ENCODE measurements at places on chromosomes 7 and 10.

DNA sequence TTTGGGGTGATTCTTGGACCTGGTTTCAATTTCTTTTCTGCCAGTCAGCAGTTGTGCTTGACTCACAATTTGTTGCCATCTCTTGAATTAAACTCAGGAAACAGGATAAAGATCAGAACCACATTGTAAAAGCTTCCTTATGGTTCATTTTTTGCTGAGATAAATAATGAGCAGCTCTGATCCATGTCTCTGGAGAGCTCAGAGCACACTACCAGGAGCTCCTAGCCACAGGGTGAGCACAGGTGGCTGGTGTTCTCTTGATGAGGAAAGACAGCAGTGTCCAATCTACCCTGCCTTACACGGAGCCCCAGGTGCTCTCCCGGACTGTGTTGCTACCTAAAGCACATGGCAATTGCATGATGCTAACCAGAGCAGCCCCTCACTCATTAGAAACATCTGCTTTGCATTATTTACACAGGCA lies 17.2 kb upstream of the FAM170B start:
- no peak for DNase-seq

- DNase-seq = no peak
These were observed 24.3 kb upstream of the TIAL1 start for GRCh38 chr10:119621078-119621384.

DNA sequence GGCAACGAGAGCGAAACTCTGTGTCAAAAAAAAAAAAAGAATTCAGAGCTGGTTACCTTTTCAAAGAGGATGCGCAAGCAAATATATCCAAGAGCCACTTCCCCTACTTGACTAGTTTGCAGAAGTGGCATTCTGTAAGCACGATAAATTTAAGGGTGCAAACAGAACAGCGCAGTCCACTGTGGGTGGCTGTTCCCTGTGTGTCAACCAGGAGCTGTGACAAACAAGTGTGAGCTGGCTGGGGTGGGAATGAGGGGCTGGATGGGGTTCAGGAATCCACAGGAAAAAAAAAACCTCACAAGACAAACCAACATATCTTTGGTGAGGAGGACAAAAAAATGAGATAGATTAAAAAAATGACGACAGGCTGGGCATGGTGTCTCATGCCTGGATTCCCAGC lies 15.9 kb downstream of the GUSB start:
- DNase-seq = no peak

DNA sequence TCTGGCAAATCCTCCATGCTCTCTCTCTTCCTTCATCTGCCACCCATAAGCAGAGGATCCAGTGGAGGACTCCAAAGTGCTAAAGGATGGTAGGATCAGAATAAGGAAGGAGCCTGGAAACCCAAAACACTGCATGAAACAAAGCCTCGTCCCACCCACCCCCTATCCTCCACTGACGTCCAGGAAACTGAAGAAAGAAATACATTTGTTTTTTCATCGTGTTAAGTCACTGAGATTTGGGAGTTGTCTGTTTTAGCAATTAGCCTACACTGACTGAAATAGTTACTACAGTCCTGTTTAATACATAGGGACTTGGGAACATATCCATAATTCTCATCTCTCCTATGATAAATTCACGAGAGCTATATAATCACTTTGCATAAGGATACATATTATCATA lies 14.8 kb downstream of the ANXA7 start:
- no peak for DNase-seq

- DNase-seq = no peak
These were observed 26.1 kb upstream of the C10orf120 start for GRCh38 chr10:122725768-122726167.

- no peak for DNase-seq
These were observed 18.1 kb downstream of the RAPGEF5 start for GRCh38 chr7:22338877-22339276.

- no peak for DNase-seq
These were observed 131.1 kb upstream of the SLC26A5 start for GRCh38 chr7:103577059-103577458.

DNA sequence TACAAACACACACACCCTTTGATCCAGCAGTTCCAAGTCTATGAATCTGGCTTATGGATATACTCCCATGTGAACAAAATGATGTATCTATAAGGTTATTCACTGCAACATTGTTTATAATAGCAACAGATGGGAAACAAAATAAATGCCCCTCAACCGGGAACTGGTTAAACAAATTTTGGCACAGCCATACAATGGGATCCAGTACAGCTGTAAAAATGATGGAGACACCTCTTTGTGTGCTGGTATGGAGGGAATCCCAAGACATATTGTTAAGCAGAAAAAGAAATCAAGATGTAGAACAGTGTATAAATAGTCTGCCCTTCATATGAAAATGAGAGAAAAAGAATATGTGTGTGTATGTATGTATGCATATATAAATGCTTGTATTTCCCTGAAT lies 155.5 kb downstream of the SNX10 start:
- DNase-seq = no peak

DNA sequence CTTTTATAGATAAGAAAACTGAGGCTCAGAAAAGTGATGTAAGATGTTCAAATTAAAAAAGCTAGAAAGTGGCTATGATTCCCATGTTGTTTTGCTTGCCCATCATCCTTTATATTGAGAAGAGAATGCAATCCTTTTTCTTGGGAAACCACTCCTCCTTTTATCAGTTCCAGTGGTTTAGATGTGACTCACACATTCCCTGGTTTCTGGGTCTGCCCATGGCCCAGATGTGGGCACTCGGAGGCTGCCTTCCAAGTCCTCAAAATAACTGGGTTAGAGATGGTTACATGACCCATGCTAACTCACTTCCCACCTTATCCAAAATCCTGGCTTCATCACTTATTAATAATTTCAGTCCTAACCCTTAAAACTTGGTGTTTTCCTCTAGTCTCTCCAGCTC lies 550.0 kb downstream of the MDFIC start:
- no peak for DNase-seq

- no peak for DNase-seq
These were observed 984.8 kb upstream of the LRRTM3 start for GRCh38 chr10:65940816-65941662.

DNA sequence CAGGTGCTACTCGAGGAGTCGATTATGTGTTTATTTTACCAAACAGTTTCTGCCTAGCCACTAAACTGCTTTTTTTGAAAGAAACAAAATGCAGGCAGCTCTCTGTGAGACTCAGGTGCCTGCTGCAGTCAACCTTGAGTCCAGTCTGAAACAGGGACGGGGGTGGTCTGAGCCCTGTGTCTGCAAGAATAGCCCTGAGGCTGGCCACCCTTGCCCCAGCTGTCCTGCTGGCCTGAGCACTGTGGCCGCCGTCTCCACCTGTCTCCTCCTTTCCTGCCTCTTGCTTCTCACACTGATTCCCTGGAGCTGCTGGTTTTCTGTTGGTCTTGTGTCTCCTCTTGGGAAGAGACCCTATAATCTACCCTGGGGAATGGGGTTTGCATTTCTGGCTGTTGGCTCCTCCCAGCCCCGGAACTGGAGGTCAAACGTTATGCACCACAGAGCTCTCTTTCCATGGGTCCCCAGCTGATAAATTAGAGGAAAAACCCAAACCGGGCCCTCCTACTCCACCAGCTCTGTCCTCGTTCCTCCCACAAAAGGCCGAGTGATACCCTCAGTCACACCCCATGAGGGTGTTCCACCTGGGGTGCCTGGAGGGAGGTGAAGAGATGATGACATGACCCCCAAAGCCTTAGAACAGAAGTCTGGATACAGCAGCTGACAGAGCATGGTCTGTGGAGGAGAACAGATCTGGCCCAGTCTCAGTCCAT lies 15.0 kb upstream of the SLC18A3 start:
- no peak for DNase-seq

GRCh38 chr10:119655566-119656001 lies 4.4 kb downstream of the BAG3 start:
- DNase-seq = no peak

DNA sequence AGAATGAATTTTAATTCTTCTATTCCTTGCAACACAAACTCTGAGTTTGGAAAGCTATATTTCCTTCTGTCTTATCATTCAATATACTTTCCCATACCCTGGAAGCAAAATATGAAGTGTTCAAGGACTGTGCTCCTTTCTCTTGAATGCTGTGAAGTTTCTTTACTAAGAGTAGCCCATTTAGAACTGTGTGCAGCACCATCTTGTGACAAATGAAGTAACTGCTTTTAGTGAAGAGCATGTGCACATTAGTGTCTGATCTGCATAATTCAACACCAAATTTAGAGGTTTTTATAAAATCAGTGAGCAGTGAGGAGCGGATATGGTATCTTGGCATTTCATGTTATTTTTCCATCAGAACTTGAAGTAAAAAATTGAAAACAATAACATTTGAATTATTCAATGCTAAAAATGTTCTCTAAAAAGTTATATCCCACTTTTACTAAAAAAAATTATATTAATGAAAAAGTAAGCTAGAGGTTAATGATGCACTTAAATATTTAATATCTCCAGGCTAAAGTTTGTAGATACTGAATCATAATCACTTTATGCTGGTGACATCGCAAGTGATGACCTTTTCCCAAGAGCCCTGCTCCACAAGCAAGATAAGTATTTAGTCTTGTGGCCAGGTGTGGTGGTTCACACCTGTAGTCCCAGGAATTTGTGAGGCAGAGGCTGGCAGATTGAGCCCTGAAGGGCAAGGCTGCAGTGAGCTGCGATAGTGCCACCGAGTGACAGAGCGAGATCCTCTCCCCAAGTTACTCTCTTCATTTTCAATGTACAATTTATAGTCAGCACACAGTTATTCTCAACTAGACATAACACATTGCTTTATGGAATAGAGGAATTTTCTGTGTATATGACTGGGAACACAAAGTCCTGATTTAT lies 108.8 kb upstream of the PCLO start:
- DNase-seq = no peak

GRCh38 chr10:130560116-130560515 lies 423.9 kb downstream of the GLRX3 start:
- no peak for DNase-seq

- peak; percentile 82 for DNase-seq
These were observed 40.1 kb downstream of the PFKP start for GRCh38 chr10:3107426-3107961.

GRCh38 chr10:33773253-33773573 lies 438.7 kb upstream of the NRP1 start:
- no peak for DNase-seq

DNA sequence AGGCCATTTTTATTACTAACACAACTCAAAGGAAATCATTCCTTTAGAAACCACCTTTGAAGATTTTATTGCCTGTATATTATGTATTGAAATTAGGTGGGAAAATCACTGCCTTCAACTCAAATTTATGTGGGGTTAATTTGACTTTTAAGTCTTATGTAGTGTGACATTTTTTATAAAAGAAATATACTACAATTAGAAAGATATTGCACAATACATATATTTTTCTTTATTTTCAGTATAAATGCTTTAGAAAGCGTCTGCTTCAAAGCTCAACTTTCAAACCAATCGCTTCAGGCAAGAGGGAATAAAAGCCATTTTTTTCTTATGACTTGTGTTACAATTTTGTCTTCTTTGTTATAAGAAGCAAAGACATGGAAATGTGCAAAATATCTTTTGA lies 337.4 kb upstream of the ZWINT start:
- DNase-seq = no peak

- peak; percentile 60 for DNase-seq
These were observed 3.3 kb downstream of the AHR start for GRCh38 chr7:17301471-17302456.

- no peak for DNase-seq
These were observed 57.7 kb upstream of the FAM20C start for GRCh38 chr7:134561-135256.

GRCh38 chr10:71834343-71834674 lies 16.7 kb downstream of the PSAP start:
- no peak for DNase-seq

- DNase-seq = no peak
These were observed 93.0 kb upstream of the KCTD7 start for GRCh38 chr7:66535414-66536329.

GRCh38 chr10:89206402-89207180 lies 526 bp downstream of the CH25H start:
- DNase-seq = peak; percentile 31

Measured in hippocampal formation (tissue), 2 donors.